Purkinje cell (primary cell): ENCODE measurements at places on chromosomes 1 and 21. TPM values are rescaled to one million over a fixed set of nuclear protein-coding genes. Genes with fewer than 3 reads are reported as not detected.

Gene ECM1
- 2.0 and 2.4 TPM in 2 replicates for polyA plus RNA-seq

Gene PDC
- 0.83 TPM in 1 of 2 replicates, not detected in the other for polyA plus RNA-seq

Gene BLZF1
- 25.2 and 36.1 TPM in 2 replicates for polyA plus RNA-seq

Gene BMP8B
- not detected in 2 replicates for polyA plus RNA-seq

Gene RGS7
- 71.2 and 77.2 TPM in 2 replicates for polyA plus RNA-seq

Gene RGS1
- not detected in 2 replicates for polyA plus RNA-seq

Gene TMEM183A
- polyA plus RNA-seq: 12.0 and 13.0 TPM in 2 replicates

Gene TCHHL1
- not detected in 2 replicates for polyA plus RNA-seq

Gene PCSK9
- polyA plus RNA-seq: 3.5 and 4.3 TPM in 2 replicates

Gene RIMKLA
- polyA plus RNA-seq: 4.9 TPM in 2 replicates

Gene TFAP2E
- polyA plus RNA-seq: 0.57 and 1.0 TPM in 2 replicates

Gene CYP4A22
- polyA plus RNA-seq: 0.23 TPM in 1 of 2 replicates, not detected in the other

Gene AMY1B
- not detected in 2 replicates for polyA plus RNA-seq
